Left renal cortex interstitium (tissue), 4 donors: ENCODE measurements at places on chromosomes 7 and 10. TPM values are rescaled to one million over a fixed set of nuclear protein-coding genes. Genes with fewer than 3 reads are reported as not detected.

PNLIP gene
- polyA plus RNA-seq: not detected

ALDH18A1 gene
- 77.0 TPM for polyA plus RNA-seq

LBX1 gene
- not detected for polyA plus RNA-seq

EVX1 gene
- polyA plus RNA-seq: not detected

CFAP46 gene
- 7.0 TPM for polyA plus RNA-seq

EPHB6 gene
- 25.5 TPM for polyA plus RNA-seq

XRCC2 gene
- polyA plus RNA-seq: 5.4 TPM

SGCE gene
- polyA plus RNA-seq: 89.0 TPM
